ENCODE measurements at places on chromosomes 12 and 14.

DNA sequence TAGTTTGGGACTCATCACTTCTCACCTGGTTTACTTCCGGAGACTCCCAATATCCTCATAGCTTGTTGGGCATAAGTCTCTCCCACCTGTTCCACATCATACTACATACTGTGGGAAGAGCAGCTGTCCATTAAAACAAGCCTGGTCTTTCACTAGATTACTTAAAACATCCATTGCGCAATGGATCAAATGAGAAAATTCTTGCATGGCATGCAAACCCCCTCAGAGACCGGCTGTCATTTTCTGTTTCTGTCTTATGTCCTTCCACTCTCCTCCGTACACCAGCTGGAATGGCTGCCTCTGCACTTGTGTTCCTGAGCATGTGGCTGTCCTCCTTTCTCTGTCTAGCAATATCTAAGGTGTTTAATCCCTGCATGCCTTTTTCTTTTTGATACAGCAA is 265.6 kb downstream of the TMEM117 start:
- DNase-seq: no peak

GRCh38 chr14:88043529-88044443 is 38.9 kb downstream of the GPR65 start:
- DNase-seq: no peak

- no peak for DNase-seq
Observed at GRCh38 chr14:50649691-50650090, 18.4 kb downstream of the SAV1 start.

DNA sequence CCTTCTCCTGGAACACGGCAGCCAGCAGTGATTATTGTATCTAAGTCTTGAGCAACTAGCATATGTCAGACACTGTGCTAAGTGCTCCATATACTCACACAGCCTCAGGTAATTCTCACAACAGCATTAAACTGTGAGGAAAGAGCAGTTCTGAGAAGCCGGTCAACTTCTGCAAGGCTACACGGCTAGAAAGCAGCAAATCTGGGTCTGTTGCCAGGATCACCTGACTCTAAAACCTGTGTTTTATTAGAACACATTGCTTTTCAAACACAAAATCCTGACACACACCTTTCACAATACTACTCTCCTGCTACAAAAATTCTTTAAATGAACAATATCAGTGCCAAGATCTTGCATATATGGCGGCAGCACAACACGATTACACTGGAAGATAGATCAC is 49.8 kb upstream of the CRACR2A start:
- no peak for DNase-seq

GRCh38 chr12:54053003-54053750 is 458 bp upstream of the HOXC4 start:
- DNase-seq: no peak

Data from NCI-H1092 (cell line).